Epithelial cell of proximal tubule (primary cell): ENCODE measurements at places on chromosomes 1 and 21.

GRCh38 chr1:217620814-217621213, 10.1 kb downstream of the GPATCH2 start:
- DNase-seq: no peak

DNA sequence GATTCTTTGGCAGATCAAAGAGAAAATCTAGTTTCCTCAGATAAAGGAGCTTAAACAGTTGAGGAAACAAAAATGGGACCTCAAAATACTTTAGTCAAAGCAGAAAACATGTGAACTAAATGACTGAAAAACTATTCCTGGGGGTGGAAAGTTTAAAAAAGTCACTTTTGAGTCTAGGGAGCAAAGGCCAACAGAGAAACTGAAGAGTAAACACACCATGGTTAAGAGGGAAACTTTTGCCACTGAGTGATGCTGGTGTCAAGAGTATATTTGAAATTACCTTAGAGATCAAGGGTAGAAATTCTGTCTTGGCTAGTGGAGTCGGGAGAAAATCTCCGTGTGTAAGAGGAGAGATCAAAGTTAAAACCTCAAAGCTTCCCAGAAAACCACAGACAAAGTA, 501.2 kb upstream of the ADGRL4 start:
- DNase-seq: no peak

DNA sequence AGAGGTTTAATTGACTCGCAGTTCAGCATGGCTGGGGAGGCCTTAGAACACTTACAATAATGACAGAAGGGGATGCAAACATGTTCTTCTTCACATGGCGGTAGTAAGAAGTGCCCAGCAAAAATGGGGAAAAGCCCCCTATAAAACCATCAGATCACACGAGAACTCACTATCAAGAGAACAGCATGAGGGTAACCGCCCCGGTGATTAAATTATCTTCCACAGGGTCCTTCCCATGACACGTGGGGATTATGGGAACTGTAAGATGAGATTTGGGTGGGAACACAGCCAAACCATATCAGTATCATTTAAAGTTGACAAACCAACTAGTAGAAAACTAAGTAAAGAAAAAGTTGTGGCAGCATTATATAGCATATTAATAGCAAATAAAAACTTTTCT, 71.3 kb upstream of the DNAJC6 start:
- no peak for DNase-seq

- no peak for DNase-seq
These were observed 12.6 kb downstream of the SCNN1D start for GRCh38 chr1:1292851-1293250.

DNA sequence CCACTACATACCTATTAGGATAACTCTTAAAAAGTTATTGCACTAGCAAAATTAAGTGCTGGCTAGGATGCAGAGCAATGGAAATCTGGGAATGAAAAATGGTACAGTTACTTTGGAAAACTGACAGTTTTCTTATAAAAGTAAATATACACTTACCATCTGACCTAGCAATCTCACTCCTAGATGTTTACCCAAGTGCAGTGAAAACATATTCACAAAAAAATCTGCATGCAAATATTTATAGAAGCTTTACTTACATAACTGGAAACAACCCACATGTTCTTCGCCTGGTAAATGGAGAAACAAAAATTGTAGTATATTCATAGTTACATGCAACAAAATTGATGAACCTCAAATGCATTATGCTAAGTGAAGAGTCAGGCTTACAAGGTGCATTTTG, 12.9 kb upstream of the FLG2 start:
- DNase-seq: no peak

DNA sequence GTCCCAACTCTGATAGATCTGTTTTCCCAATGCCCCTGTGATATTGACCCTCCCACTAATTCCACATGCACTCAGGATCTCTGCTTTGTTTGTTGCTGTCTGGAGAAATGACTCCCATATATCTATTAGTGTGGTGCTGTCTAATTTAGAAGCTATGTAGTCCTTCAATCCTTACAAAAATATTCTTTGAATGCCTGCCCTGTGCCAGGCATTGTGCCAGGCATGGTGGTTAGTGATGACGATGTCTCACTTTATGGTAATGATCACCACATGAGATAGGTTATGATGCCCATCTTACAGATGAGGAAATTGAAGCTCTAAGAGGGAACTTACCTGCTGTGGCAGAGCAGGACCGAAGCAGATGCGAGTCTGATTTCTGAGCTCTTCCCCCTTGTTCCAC, 12.9 kb downstream of the MYOG start:
- DNase-seq: no peak

GRCh38 chr1:115291741-115292140, 46.3 kb downstream of the NGF start:
- no peak for DNase-seq

GRCh38 chr1:107794571-107794970, 170.4 kb downstream of the VAV3 start:
- no peak for DNase-seq

GRCh38 chr1:238826891-238827290, 559.5 kb upstream of the CHRM3 start:
- DNase-seq: no peak

DNA sequence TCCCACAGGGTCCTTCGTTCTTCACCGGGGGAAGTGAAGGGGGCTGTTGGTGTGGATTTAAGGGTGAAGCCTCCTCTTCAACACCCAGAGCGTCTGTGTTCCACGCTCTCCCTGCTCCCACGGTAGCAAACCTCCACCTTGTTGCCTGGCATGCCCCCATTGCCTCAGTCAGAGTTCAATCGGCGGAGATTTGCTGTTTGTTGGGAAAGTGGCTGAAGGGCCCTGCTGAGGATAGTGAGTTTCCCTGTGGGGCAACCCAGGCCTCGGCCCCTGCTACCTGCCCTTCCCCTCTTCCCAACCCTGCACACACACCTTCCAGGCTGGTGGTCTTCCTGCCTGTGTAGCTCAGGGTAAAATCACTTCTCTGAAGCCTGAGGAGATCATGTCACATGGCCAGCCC, 60.5 kb downstream of the TOR1AIP2 start:
- no peak for DNase-seq
